GM13976 (cell line): ENCODE measurements at places on chromosomes 5 and 9.

DNA sequence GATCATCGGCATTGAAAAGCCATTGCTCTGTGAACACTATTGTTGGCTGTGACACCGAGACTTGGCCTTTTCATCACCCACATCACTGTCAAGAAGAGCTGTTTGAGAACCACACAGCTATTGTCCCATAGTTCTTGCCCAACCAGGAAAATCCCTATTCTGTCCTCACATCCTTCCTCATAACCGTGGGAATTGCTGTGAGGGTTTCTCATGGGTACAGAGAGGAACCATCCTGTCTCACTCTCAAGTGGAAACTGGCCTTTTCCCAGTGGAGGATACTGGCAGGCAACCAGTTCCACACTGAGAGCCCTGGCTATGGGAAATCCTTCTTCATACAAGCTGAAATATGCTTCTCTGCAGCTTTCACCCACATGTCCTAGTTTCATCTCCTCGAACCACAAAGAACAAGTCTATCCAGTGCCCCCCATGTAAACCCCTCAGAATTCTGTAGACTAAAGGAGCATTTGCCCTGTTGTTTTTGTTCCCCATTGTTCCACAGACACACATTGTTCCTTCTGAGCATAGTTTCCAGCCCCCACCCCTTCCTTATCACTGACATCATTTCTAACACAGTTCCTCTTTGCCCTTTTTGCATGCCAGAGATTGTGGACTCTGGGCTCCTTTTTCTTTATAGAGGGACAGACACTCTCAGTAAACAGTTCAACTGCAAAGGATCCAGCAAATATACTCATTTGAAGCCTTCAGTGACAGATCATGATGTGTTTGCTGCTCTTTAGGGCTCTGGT lies 57.8 kb upstream of the C5orf46 start:
- no peak for DNase-seq

DNA sequence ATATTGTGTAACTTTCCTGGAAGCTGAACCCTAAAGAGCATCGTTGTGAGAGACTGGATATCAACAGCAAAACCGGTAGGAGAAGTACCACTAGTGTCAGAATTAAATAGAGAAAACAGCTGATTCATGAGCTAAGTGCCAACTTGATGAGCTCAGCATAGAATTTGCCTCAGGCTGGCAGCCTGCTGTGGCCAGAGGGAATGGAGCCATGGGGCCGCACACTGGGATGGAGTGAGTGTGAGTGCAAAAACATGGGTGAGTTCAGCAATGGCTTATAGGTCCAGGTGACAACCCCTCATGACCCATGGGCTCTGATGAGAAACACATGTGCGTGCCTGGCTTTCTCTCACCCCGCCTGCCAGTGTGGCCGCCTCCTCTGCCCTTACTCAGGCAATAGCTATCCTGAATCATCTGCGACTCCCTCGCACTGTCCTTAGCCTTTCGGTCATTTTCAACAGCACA lies 25.4 kb downstream of the ADAMTS16 start:
- no peak for DNase-seq

DNA sequence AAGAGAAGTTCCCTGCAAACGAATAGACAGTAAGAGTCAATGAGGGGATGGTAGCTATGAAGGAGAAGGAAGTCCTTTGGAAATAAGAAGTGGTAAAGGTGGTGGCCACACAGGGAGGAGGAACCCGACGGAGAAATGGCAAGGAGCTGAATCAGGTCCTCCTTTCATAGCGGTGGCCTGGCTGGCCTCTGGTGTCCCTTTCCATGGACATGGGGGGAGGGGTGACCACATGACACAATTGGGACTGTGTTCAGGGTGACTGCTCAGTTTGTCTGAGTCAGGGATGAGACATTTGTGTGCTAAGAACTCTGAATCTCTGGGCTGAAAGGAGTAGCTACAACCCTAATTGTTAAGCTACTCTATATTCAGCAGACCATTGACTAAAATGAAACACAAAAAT lies 28.7 kb upstream of the TIMD4 start:
- no peak for DNase-seq

- DNase-seq = no peak
These were observed at the start of gene PCDHA10 for GRCh38 chr5:140855772-140856674. Gene PCDHA10, plus strand, starts transcription at chr5:140855897. Its CDS starts 152 bp downstream, at chr5:140856049.

GRCh38 chr5:73272351-73272750 lies 99.4 kb downstream of the TMEM174 start:
- no peak for DNase-seq

DNA sequence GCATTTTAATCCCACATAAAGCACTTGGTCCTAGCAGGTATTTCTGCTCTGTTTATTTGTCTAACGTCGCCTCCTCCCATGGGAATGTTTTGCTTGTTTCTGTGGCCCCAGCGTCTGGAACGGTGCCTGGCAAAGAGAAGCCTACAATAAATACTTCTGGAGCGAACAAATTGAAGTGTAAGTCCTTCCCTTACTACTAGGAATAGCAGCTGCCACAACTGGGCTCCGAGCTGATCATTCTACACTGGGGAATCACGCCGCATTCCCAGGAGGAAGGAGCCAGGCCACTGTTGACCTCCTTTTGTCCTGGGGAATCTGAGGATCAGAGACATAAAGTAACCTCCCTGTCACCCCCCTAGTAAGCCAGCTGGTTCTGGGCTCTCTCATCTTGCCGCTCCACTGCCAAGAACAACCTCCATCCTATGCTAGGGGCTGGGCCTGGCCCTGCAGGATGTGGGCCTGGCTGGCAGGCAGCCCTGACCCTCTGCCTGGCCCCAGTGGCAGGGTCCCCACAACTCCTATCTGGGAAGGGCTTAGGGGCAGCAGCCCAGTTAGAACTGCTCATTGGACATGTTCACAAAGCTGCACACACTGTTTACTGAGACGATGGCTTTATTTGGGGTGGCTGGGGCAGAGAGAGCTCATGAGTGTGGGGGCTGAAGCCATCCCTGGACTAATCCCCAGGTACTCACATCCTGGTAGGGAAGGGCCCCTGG lies 82.8 kb downstream of the GTF3C4 start:
- no peak for DNase-seq
